Sigmoid colon (tissue), 7 donors: ENCODE measurements at places on chromosomes 3 and 15. TPM values are rescaled to one million over a fixed set of nuclear protein-coding genes. Genes with fewer than 3 reads are reported as not detected.

DNA sequence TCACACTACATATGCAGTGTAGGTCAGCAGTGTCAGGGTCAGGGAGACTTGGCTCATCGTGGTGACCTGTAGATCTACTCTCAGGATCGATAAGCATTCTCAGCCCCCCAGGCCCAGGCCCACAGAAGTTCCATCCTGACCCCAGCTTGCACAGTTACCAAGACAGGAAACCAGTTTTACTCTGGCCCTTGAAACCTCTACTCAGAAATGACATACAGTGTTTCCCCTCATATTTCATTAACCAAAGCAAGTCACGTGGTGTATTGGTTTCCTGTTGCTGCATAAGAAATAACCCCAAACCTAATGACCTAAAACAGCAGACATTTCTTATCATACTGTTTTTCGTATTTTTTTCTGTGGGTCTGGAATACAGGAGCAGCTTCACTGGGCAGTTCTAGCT, 242.2 kb downstream of the SLCO3A1 start:
- H3K4me1 ChIP-seq = peaks cover 5% of the 10 kb centered on the region
- H3K27me3 ChIP-seq = no peaks in the 10 kb centered on the region
- H3K4me3 ChIP-seq = no peak overlapping the region
- DNase-seq = no peak
- H3K27ac ChIP-seq = no peak overlapping the region

GRCh38 chr3:116441652-116442051, 3.6 kb downstream of the LSAMP start:
- no peaks in the 10 kb centered on the region for H3K36me3 ChIP-seq
- DNase-seq = no peak
- peak overlapping the region; percentile 4 for H3K4me3 ChIP-seq
- H3K27ac ChIP-seq = no peak overlapping the region
- H3K27me3 ChIP-seq = no peaks in the 10 kb centered on the region

Gene KCNMB2
- 1.3 TPM for total RNA-seq

- H3K27me3 ChIP-seq = no peaks in the 10 kb centered on the region
- H3K4me1 ChIP-seq = no peaks in the 10 kb centered on the region
- DNase-seq = no peak
- no peak overlapping the region for H3K4me3 ChIP-seq
Measured at GRCh38 chr3:111617406-111617805, 22.3 kb upstream of the ZBED2 start.

Gene CP
- 5.5 TPM for total RNA-seq

Gene CHAC1
- total RNA-seq = 0.66 TPM
